ENCODE measurements at places on chromosomes 3 and 15.

DNA sequence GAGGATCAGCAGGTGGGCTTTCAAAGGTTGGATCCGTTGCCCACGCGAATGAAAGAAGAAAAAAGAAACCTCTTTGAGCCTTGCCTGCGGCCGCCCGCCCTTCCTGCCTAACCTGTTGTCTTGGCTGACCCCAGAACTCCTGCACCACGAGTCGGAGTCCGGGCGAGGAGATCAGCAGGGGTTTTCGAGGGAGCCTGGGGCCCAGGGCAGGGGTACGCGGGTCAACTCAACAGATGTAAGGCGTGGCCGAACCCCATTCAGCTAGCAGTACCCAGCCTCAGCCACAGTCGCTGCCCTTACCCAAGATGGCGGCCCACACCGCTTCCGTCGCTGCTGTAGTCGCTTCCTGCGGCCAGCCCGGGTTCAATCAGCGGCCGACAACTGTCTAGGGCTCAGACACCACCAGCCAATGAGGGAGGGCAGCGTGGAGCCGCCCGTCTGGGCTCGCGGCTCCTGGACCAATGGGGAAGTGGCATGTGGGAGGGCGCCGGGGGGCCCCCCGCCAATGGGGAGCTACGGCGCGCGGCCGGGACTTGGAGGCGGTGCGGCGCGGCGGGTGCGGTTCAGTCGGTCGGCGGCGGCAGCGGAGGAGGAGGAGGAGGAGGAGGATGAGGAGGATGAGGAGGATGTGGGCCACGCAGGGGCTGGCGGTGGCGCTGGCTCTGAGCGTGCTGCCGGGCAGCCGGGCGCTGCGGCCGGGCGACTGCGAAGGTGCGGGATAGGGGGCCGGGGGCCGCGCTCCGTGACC, at the start of gene MANF:
Gene MANF, plus strand, starts transcription at position 566 of the 748 bp plus-strand sequence. Its CDS starts 52 bp downstream, at position 618.
- peak; percentile 98 for DNase-seq

DNA sequence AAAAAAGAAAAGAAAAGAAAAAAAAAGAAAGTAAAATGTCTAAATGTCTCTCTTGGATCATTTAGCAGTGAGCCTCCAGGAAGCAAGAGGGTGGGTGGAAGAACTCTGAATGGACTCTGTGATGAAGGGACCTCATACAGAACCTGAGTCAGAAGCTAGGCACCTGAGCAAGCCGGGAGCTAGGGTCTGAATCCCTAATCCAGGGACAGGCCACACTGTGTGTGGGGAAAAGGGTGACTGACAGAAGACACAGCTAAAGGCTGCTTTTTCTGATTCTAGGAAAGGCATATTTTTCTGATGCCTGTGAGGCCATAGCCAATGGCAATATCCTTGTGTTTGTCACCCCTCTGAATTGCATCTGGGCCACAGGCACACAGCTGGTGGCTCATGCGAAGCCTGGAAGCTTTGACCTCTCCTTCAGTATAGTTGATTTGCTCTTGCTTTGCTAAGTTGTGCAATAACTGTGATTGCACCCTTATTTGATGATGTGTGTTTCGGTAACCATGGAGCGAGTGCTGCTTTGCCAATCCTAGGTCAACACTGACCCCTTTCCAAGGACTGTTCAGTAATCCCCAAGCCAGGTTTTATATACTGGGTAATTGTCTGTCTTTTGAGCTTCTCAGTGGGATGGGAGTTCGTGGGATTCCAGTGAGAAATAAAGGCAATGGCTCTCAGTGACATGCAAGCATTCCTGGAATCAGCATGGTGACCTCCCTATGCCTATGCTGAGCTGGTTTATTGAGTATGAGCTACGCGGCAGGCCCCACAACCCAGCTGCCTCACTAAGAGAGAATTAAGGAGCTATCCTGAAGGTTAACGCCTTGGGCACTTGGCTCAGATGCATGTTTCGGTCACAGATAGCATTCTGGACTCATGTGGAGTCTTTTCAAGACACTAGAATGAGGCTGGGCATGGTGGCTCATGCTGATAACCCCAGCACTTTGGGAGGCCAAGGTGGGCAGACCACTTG, 49.0 kb upstream of the OSBPL11 start:
- DNase-seq: no peak

GRCh38 chr15:73518876-73519733, 76.1 kb downstream of the REC114 start:
- no peak for DNase-seq

- no peak for DNase-seq
These were observed 59.0 kb downstream of the BDH1 start for GRCh38 chr3:197496746-197497125.

GRCh38 chr3:151383956-151384355, 597 bp downstream of the P2RY12 start:
- no peak for DNase-seq

GRCh38 chr15:40441565-40442531, 1.1 kb downstream of the BAHD1 start:
- no peak for DNase-seq

DNA sequence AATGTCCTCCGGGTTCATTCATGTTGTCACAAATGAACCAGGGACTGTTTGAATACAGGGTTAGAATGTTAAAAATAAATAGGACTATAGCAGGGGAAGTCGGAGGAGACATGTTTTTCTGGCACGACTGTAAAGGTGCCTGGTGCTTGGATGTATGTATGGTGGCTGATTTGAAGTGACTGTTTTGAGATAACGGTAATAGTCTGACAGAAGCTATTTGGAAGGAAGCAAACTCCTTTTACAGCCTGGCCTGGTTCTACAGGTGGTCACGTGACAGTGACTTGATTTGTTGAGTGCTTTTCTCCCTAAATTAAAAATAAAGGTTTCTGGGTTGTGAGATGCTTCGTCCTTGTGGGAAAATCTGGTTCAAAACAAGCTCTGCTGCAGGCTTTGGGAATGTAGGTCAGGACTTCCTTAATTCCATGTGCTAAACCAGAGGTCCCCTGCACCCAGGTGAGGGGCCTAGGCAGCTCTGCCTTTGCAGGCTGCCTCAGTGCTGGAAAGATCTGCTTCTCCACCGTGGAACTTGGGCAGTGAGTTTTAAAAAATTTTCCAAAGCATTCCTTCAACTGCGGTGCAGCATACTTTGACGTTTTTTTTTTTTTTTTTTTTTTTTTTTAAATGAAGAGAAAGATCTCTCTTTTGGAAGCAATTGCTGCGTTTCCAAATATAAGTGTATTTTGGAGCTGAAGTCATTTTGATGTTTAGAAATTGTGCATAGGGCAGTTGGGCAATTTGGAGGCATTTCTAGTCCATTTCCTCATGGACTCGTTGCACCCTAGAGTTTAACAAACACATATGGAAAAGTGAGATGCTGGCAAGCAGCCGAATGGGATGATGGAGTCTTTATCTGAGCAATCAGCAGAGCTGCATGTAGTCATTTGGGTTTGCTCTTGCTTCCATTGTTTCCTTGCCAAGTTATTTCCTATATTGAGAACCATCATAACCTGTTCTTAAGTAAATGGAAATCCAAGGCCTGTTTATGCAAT, 30.9 kb downstream of the ITPR1 start:
- DNase-seq: no peak

GRCh38 chr3:44419116-44419922, 58.2 kb downstream of the ZNF445 start:
- DNase-seq: no peak

DNA sequence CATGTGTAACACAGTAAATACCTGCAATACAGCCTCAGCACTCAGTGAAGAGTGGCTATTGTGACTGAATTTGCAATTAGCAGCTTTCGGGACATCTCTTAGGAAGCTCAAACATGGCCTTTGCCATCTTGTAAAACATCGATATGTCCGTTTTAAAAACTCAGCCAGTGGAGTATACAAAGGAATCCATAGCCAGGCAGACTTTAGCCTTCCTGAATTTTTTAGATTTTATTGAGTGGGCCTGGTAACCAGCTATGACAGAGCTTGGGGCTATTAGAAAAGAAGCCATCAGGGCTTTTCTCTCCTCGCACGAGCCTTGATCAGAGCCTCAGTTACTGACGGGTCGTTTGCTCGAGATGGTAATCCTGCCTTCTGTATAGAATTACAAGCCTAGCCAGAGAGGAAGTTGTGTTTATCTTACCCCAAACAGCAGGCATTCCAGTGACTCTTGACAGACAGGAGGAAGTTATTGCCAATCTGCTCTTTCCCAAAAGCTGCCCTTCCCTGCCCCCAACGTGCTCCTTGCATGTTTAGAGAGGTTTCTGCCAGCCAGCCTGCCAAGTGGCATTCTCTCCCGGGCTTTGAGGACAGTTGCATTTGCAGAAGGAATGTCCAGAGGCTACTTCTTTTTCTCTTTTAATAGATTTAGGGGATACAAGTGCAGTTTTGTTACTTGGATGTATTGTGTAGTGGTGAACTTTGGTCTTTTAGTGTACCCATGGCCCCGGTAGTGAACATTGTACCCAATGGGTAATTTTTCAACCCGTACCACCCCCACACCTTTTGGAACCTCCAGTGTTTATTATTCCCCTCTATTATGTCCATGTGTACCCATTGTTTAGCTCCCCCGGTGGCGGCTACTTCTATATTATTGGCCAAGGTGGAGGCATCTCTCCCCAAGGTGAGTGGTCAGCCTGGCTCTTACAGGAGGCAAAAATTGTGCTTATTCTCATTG, 40.6 kb downstream of the ITPR1 start:
- no peak for DNase-seq

- DNase-seq: no peak
These were observed 64.8 kb downstream of the FAM43A start for GRCh38 chr3:194750491-194750828.

GRCh38 chr3:100090669-100091005, 23.7 kb downstream of the FILIP1L start:
- no peak for DNase-seq

- no peak for DNase-seq
These were observed 351.2 kb downstream of the RAP2B start for GRCh38 chr3:153513236-153513635.

DNA sequence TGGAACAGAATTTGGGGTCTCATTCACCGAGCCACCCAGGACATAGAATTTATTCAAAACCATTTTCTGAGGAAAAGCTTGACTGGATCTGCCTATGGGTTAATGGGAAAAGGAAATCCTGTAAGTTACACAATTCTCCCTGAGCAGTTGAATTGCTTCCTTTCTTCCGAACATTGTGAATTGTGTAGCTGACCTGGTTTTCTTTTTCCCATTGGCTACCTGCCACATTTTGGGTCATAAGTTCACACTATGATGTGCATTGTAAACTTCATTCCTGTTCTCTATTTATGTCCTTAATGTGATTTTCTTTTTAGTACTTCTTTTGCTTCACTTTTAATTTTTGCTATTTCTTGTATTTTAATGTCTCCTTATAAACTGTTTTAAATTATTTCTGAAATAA, 386.0 kb upstream of the LRRC3B start:
- DNase-seq: no peak

DNA sequence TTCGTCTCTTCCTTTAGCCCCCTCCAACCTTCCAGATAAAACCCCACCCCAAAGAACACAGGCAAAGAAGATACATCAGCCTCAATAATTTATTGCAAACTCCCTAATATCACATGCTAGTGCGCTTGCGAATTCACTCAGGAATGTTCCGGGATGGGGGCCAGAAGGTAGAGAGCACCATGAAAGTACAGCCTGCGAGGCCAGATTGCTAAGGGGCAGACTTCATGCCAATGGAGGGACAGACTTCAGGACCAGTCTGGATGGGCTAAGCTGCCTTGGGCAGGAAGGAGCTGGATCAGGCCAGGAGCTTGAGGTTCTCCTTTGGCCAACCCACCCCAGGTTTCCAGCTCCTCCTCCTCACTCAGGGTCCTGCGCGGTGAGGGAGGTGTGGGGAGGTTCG, 13.4 kb downstream of the CIDEC start:
- no peak for DNase-seq

DNA sequence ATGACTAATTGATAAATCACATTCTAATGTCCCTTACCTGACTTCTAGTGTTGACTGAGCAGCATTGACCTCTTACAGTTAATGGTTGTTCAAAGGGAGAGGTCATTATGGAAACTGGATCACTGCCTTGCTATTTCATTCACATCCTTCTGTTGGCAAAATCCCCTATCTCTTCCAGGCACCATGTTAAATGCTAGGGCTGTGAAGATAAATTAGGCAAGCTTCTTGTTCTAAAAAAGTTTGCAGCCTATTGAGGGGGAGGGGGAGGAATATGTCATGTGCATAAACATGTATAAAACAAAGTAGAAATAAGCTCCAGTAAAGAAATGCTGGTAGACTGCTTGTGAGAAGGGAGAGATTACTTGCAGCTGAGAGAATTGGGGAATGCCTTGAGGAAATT, 84.8 kb upstream of the MLF1 start:
- DNase-seq: no peak

GRCh38 chr3:11238880-11239279, 33.3 kb upstream of the ATG7 start:
- peak; percentile 94 for DNase-seq

- DNase-seq: no peak
These were observed 543.6 kb downstream of the EDEM1 start for GRCh38 chr3:5731100-5731499.

DNA sequence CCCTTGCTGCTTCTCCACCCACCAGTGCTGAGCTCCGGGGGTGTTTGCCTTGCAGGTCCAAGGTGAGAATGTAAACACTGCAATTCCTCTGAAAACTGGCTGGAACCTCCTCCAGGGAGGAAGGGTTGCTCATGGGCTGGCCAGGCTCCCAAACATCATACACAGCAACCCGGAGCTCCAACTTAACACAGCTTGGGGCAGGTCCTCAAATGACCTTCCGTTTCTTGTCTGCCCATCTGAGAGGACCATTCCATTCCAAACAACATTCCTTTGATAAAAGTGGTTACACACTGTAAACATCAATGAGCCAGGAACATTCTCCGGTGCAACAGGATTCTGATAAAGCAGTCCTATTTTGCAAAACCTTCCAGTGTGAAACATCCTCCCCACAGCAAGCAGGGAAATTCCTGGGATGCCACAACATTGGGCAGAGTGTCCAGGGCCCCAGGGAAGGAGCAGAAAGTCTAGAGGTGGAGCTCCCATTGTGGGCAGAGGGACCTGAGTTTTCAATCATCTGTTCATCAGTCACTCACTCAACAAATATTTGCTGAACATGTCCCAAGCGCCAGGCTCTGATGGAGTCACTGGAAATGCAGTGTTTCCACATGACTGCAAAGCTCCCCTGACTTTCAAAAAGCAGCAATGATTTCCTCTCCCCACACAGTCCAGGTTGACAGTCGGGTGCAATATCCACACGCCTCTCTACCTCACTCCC, 7.3 kb upstream of the HEG1 start:
- DNase-seq: peak; percentile 95
